Stimulated activated CD8-positive, alpha-beta memory T cell treated with anti-CD3 and anti-CD28 coated beads, Interleukin-7, amount 100 ng/mL, for 24 hours (primary cell): ENCODE measurements at places on chromosomes 3 and 15.

- no peak for DNase-seq
These were observed 22.0 kb downstream of the TGFBR2 start for GRCh38 chr3:30628205-30628900.

GRCh38 chr3:188067932-188068331 lies 86.0 kb upstream of the LPP start:
- DNase-seq = no peak

- DNase-seq = no peak
These were observed 104.3 kb downstream of the CD47 start for GRCh38 chr3:107986505-107986904.

DNA sequence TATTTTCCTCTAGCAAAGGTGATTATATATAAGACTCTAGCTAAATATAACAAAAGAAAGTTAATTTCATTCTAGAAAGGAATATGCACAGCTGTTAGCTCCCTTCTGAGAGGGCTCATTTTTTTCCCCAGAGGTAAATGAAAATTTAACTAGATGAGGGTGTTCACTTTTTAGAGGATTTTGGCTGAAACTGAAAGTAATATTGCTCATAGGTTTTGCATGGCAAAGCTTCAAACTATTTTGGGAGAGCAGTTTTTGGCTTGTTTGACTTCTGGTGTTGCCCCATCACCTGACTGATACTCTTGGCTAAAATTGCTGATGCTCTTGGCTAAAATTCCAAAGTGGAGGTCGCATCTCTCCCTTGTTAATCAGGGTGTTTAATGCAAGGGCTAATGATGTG lies 311.9 kb downstream of the EDEM1 start:
- no peak for DNase-seq

GRCh38 chr3:108218811-108219210 lies 3.4 kb downstream of the IFT57 start:
- no peak for DNase-seq

GRCh38 chr15:91214675-91215590 lies 114.9 kb downstream of the SV2B start:
- no peak for DNase-seq

- DNase-seq = peak; percentile 10
These were observed 26.4 kb downstream of the TYRO3 start for GRCh38 chr15:41585127-41586047.

DNA sequence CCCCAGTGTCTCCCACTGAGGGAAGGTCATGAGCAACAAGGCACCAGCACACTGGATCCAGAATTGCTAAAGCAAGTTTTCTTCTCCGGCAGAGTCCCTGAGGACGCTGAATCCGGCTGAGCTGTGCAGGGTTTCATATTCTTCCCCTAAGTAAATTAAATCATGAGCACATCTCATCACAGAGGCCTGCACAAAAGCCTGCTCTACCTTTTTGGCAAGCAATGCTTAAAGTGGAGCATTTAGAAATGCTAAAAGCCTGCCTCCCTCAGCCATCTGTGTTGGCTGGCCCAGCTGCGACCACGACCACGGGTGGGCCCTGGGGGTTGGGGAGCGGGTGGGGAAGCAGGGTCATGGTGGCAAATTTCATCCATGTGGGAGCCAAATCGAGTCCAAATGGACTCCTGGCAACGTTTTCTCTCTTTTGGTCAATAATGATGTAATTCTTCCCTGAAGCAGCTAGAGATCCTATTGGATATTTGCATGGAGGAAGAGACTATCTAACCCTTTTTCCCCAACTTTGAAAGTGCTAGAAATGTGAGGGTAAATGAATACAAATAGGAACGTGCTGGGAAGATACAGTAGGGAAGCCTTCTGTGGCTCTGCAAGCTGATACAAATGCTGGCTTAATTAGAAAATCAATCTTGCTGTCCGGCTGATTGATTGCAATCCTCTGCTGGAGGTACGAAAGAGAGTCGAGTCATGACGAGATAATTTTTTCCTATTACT lies 532.8 kb upstream of the TBL1XR1 start:
- no peak for DNase-seq

DNA sequence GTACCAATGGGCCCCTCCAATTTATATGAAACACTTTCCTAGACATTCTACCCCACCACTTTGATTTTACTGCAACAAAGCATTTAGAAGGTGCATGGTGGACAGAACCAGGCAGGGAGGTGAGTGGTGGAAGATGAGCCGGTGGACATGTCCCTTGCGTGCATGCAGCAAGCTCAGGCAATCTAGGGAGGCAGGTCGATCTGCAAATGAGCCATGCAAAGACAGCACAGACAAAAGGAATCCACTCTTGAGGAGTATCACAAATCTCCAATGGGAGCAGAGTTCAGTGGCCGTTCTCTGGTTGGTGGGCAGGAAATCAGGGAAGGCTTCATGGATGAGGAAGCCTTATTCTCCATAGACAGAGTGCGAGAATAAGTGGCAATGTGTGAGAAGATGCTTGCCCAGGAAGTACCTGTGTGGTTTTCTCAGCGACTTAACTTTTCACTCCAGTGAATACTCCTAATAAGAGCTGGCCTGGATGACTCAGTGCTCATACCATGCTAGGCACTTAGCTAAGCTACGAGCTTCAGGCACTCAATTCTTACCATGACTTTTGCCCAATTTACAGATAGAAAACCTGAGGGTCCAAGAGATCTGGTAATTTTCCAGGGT lies 152.5 kb downstream of the FOXP1 start:
- DNase-seq = no peak

- DNase-seq = no peak
These were observed 10.9 kb downstream of the SMAD3 start for GRCh38 chr15:67076147-67076843.

DNA sequence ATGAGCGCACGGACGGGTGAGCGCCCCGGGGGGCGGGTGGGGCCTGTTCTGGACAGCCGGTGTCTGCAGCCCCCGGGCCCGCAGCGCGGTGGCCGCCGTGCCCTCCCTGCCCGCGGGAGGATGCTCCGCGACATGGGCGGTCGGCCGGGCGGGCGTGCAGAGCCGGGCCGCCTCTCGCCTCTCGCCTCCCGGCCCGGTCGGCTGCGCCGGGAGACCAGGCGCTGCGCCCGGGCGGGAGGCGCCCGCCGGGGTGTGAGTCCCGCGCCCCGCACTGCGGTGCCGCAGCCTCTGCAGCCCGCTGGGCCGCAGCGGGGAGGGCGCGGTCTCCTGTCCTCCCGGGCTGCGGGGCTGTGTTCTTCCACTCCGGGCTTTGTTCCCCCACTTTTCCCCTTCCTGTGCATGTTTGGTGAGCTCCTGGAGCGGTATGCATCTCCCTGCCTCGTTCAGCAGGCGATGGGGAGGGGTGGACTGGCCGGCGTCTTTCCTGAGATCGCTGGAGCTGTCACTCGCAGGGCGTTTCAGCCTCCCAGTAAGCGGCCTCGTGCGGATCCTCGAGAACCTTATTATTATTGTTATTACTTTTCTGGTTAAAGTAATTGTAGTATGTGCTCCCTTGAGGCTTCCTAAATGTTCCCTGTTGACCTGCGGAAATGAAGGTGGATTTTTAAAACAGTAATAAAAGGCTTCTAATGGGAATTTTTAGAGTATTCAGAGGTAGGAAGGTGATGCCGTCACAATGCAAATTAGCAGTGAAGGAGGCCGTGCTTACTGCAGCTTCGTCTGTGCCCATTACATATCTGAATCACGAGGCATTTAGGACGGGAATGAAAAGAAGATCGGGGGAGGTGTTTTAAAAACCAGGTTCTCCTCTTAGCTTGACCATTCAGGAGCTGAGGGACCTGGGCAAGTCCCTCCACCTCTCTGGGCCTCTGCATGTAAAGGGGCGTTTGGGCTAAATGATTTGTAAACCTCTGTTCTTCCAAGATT lies 593 bp downstream of the TMOD2 start:
- no peak for DNase-seq

DNA sequence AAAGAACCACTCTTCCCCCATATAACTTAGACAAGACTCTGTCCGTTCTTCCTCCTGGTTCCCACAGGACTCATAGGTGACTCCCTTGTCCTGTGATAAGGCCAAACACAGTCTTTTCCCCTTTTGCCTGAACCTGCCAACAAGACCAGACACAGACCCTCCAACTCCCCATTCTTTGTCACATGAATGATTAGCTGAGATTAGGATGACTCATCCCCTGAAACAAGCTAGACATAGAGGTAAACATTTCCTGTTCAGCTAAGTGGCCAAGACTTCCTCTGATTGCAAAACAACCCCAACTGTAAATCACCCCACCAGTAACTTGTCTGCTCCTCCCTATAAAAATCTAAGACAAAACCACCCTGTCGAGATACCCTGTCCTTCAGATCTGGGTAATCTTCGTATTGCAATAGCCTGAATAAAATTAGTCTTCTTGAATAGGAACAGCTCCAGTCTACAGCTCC lies 11.4 kb upstream of the HTR3E start:
- no peak for DNase-seq

- no peak for DNase-seq
These were observed 32.8 kb downstream of the LINGO1 start for GRCh38 chr15:77599899-77600298.

DNA sequence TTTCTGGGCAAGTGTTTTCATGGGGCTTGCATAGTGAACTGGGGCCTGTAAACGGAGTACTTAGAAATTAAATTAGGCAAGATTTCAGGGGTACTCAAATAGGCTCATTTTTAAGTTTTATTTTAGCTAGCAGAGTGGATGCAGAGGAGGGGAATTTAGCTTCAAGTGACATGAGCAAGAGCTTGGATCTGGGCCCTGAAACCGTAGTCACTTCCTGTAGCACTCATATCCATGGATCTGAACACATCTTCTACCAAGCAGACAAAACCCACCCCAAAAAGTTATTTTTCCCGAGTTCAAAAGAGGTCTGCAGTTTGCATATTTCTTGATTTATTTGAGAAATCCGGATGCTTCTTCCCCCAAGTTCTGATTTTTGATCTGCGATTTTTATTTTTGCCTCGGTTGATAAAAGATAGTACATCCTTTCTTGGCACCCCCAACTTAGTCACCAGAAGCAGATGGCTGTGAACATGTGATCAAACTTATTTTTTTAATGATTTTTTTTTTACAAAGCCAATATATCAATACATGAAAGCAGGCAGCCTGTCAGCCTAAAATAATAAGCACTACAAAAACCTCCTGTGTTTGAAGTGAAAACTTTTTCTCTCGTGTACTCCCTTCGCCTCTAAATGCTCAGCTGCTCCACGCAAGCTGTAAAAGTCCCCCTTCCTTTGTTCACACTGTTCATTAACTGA lies 36.6 kb upstream of the STT3B start:
- no peak for DNase-seq

GRCh38 chr3:20146301-20146700 lies 39.7 kb downstream of the SGO1 start:
- no peak for DNase-seq

DNA sequence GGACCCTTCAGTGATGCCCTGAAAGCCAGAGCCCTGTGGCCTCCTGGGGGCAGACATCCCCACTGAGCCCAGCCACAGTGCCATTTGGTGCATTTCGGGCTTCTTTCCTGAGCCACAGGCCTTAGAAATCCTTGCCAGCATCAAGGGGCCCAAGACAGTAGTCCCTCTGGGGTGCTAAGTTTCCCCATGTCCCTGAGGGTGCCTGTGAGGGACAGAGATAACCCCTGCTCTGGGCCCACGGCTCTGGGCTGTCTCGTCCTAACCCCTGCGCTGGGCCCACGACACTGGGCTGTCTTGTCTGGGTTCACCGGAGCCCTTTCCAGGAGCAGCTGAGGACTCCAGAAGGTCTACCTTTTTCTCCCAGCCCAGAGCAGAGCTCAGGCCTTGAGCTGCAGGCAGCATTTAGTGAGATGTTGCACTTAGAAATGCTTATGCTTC lies 45.1 kb upstream of the FGD5 start:
- no peak for DNase-seq

DNA sequence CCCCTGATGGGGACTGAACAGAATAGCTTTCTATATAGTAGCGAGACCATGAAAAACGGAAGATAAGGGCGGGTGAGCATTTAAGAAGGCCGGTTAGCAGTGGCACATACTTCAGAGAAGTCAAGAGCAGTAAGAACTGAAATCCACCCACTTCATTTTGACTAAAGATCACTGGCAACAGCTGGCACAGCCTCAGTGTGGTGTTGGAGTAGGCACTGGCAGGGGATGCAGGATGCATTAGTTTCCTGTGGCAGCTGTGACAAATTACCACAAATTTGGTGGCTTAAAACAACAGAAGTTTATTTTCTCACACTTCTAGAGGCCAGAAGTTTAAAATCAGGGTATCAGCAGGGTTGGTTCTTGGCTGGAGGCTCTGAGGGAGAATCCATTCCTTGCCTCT lies 176.5 kb downstream of the ADAMTSL3 start:
- no peak for DNase-seq

GRCh38 chr3:122931636-122932035 lies 95.9 kb downstream of the SEMA5B start:
- no peak for DNase-seq

DNA sequence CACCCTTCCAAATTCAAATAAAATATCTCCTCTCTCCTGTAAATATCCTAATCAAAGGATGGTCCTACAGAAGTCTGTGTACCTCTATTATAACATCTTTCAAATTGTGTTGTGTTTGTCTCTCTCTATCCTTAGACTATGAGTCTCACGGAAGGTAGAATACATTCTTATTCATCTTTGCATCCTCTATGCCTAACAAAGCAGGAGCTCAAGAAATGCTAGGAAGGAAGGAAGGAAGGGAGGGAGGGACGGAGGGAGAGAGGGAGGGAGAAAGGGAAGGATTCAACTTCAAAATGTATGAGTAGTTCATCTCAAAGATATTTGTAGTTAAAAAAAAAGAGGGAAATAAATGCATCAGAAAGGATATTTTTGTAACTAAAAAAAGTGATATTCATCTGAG lies 150.0 kb downstream of the RTP4 start:
- DNase-seq = no peak

DNA sequence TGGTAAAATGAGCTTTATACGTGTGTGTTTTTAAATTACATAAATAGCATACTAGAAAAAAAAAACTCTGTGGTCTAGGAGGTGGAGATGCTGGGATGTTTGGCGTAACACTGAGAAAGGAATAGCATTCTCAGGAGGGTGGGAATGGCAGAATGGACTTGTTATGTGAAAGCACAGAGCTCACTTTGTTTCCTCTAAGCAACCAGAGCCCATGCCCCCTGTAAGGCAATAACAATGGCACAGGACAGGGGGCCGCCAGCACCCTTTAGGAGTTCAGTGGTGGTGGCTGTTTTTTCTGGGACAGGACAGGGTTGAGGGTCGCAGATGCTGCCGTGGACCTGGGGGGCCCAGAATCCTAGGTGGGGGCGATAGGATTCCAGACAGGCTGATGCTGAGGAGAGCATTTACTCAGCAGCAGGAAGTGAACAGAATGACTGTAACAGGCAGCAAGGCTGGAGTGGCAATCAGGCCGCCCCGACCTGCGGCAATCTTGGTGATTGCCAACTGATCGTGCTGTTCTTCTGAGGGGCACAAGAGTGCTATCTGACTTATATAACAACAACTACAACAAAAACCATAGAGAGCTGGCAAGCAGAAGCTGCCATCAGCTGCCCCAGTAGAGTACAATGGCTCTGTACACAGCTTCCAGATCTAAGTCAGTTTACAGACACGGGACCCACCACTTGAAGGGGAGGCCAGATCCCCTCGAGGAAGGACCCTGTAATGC lies 160.4 kb downstream of the UACA start:
- no peak for DNase-seq

- DNase-seq = no peak
These were observed 187.4 kb downstream of the ADAMTS17 start for GRCh38 chr15:100154338-100154737.

- no peak for DNase-seq
These were observed 47.4 kb downstream of the ADAMTS7 start for GRCh38 chr15:78763796-78764241.

- DNase-seq = no peak
These were observed 244.2 kb downstream of the PTPRG start for GRCh38 chr3:61805510-61806080.
